ENCODE measurements at places on chromosomes 7 and 10. TPM values are rescaled to one million over a fixed set of nuclear protein-coding genes. Genes with fewer than 3 reads are reported as not detected.

DNA sequence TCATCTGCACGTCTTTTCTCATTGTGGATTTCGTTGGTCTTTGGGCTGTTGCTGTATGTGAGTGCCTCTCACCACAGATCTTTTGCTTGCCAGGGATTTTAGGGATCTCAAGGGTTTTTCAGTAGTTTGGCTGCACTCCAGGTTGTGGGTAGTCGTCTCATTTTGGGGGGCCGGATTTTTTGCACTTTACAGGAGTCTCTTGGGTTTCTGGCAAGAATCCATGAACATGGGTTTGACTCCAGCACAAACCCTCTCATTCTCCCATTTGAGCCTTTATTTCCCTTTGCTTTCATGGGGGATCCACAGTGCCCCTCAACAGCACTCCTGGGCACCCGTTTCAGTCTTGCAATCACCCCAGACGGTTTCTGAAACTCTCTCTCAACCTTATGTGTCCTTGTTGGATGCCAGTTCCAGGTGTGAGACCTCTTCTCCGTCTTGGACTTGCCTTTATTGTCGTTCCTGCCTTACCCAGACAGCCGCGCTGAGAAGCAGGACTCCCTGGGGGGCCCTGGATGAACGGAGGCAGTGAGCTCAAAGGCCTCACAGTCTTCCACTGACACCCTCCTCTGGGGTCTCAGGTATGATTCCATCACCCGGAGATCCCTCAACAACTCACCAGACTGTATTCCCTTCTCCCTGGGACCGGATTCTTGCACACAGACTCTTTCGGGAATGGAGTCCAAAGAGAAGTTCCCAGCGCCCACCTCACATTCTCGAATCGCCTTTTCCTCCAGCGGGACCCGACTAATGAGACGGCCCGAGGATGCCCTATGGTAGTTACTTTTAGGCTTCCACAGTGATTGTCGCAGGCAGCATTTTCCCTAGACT is 18.8 kb upstream of the ZNF273 start:
- DNase-seq, result no peak

DNA sequence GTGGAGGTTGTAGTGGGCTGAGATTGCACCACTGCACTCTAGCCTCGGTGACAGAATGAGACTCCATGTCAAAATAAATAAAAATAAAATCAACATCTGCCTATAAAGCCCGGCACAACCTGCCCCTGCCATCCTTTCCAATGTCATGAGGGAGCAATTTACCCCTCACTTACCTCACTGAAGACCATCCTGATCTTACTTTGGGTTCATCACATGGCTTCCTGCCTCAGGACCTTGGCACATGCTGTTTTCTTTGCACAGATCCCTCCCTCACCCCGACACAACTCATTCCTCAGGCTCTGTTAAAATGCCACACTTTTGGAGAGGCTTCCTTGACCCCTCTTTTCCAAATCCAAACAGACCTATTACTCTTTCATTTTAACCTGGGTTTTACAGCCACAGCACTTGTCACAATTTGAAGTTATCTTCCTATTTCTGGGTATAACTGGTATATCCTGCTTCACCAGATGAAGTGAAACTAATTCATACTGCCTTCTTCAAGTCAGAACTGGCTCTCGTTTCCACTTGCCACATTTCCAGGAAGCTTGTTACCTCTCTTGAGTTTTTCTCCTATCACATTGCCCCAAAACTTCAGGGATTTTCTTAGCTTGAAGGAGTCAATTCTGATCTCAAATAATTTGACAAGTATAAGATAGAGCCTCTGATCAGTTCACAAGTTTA is 69.3 kb upstream of the PARD3 start:
- no peak for DNase-seq

DNA sequence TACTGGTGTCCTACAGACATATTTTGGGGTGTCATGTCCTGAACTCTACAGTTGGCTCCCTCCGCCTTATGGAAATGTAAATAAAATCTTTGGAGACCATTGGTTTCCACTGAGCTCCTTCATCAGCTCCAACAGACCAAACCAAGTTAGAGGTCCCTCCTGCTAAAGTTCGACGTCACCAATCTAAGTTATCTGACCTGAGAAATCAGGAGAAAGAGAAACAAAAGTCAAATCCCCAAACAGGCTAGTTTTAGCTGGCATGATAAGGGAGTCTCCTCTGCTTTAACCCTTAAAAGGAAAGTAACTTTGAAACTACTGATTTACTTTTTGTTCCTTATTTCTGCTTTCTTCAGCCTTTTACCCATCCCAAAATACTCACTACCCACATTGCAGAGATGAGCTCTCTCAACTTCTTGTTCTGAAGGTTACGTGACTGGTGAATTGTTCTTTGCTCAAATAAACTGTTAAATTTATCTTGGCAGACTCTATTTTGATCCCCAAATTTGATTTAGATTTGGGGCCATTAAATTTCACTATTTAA is 39.9 kb downstream of the AVL9 start:
- DNase-seq, result no peak

GRCh38 chr7:45980181-45980905 is 59.3 kb upstream of the IGFBP3 start:
- DNase-seq, result no peak

- DNase-seq, result no peak
These were observed 71.4 kb downstream of the LRMDA start for GRCh38 chr10:75502838-75503237.

DNA sequence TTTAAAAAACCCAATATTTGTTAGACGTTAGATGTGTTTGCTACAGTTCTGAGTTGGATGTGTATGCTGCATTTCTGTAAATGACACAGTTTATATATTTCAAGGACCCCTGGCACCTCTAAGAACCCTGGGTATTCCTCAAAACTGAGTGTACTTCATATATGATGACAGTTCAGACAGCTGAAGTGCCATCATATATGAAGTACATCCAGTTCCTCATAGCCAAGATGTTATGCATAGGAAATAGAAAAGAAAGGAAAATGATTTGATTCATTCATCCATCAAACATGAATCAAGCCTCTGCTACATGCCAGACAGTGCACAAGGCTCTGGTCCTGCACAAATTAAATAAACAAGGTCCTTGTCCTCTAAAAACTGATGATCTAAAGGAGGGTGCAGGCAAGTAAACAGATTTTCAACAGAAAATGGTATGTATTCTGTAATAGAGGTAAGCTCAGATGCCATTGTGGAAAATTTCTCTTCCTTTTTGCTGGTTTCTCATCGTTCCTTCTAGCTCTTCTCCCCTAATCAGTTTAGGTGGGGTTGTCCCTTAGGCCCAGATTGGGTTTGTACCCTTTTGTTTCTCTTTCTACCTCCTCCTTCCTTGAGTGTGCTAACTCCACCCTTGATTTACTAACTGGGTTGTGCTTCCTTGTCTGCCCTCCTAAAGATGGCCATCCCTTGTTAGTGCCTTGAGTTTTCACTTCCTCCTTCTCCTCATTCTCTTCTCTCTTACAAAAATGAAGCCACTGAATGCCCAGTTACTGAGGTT is 25.3 kb upstream of the SMIM30 start:
- no peak for DNase-seq

DNA sequence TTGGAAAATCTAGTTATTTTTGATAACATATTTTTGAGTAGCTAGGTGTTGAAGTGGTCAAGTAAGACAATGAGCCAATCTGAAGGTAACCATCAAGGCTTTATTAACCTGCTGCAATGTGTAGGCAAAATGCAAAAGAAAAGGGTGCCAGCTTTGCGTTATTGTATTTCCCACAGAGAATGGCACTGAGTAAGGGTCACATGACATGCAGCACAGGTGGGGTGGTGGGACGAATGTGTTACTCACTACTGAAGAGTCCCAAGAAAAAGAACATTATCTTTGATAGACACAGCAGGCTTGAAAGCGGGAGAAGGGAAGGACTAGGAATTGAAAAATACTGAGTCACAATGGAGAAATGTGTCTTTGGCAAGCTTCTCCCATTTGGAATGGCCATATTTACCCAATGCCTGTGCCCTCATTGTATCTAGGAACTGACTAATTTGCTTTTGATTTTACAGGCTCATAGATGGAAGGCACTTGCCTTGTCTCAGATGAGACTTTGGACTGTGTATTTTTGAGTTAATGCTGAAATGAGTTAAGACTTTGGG is 898.6 kb upstream of the POT1 start:
- no peak for DNase-seq

- DNase-seq, result peak; percentile 81
These were observed 216.6 kb downstream of the ZMYND11 start for GRCh38 chr10:351770-352334.

MINDY4 gene
- polyA plus RNA-seq, result 0.81 TPM

CCDC146 gene
- 2.3 TPM for polyA plus RNA-seq

DYNC1I1 gene
- polyA plus RNA-seq, result not detected

RADIL gene
- polyA plus RNA-seq, result 0.07 TPM

FAM25G gene
- polyA plus RNA-seq, result not detected

SLC26A3 gene
- not detected for polyA plus RNA-seq
